ENCODE measurements at places on chromosomes 3 and 15. TPM values are rescaled to one million over a fixed set of nuclear protein-coding genes. Genes with fewer than 3 reads are reported as not detected.

The QTRT2 gene
- polyA plus RNA-seq: 4.6 TPM

The CRABP1 gene
- polyA plus RNA-seq: 0.11 TPM

The SPINT1 gene
- 191 TPM for polyA plus RNA-seq

The NDUFB5 gene
- polyA plus RNA-seq: 57.8 TPM

The GOLGA6L7 gene
- not detected for polyA plus RNA-seq

The SLC2A2 gene
- not detected for polyA plus RNA-seq

The FYCO1 gene
- 11.9 TPM for polyA plus RNA-seq

The SLC6A20 gene
- not detected for polyA plus RNA-seq

The ANKDD1A gene
- 1.4 TPM for polyA plus RNA-seq

The RBPMS2 gene
- polyA plus RNA-seq: 7.9 TPM

The GABRG3 gene
- polyA plus RNA-seq: not detected

The FAM174B gene
- polyA plus RNA-seq: 7.3 TPM

The HYAL3 gene
- 3.4 TPM for polyA plus RNA-seq

The CKMT1B gene
- 87.6 TPM for polyA plus RNA-seq

The GPR149 gene
- polyA plus RNA-seq: not detected
